ENCODE measurements at places on chromosomes 16 and 17. TPM values are rescaled to one million over a fixed set of nuclear protein-coding genes. Genes with fewer than 3 reads are reported as not detected.

GRCh38 chr17:14672830-14673229, 371.9 kb downstream of the HS3ST3B1 start:
- DNase-seq, result no peak

GRCh38 chr16:81137754-81138153, 41.6 kb upstream of the GCSH start:
- DNase-seq, result no peak

GRCh38 chr16:70694088-70694867, 8.4 kb upstream of the MTSS2 start:
- DNase-seq, result no peak

GRCh38 chr17:72598695-72599094, 477.9 kb downstream of the SOX9 start:
- no peak for DNase-seq

COL1A1 gene
- 68.6 TPM for total RNA-seq

All from heart right ventricle (tissue), 16 donors.